ENCODE measurements at places on chromosomes 6 and 20. TPM values are rescaled to one million over a fixed set of nuclear protein-coding genes. Genes with fewer than 3 reads are reported as not detected.

Gene HLA-DRB5
- total RNA-seq, result not detected

Gene DNMT3B
- 1.1 TPM for total RNA-seq

Gene MCCD1
- not detected for total RNA-seq

Gene TUBB2A
- total RNA-seq, result 44.1 TPM

Gene HCRTR2
- total RNA-seq, result not detected

Gene MTFR2
- total RNA-seq, result 0.16 TPM

Gene NUS1
- total RNA-seq, result 7.9 TPM

Data from bronchial smooth muscle cell (primary cell).